ENCODE measurements at places on chromosomes 12 and 14.

- DNase-seq: no peak
These were observed 186.6 kb downstream of the CACNA1C start for GRCh38 chr12:2239381-2239871.

DNA sequence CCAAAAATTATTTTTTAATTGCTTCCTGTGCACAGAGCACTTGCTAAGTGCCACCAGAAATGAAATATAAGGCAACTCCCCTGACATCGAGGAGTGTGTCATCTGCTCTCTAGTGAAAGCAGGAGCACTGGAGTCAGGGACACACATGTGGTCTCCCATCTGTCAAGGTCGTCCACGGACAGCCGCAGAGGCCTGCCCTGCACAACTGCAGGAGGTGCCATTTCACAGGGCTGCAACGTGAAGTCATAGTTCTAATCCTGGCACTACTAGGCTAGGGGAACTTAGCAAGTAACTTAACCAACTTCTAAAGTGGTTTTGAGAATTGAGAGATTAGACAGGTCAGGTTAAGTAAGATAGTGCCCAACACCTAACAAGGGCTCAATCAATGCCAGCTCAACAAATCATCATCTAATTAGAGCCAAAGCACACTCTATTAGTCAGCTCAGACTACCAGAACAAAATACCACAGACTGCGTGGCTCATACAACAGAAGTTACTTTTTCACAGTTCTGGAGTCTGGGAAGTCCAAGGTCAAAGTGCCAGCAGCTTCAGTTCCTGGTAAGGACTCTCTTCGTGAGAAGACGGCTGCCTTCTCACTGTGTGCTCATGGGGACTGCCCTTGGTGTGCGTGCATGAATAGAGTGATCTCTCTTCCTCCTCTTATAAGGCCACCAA lies 30.7 kb downstream of the FOXN3 start:
- DNase-seq: no peak

GRCh38 chr12:12722435-12723148 lies 5.4 kb downstream of the CDKN1B start:
- DNase-seq: no peak

GRCh38 chr14:95156161-95157047 lies 925 bp downstream of the DICER1 start:
- peak; percentile 17 for DNase-seq

DNA sequence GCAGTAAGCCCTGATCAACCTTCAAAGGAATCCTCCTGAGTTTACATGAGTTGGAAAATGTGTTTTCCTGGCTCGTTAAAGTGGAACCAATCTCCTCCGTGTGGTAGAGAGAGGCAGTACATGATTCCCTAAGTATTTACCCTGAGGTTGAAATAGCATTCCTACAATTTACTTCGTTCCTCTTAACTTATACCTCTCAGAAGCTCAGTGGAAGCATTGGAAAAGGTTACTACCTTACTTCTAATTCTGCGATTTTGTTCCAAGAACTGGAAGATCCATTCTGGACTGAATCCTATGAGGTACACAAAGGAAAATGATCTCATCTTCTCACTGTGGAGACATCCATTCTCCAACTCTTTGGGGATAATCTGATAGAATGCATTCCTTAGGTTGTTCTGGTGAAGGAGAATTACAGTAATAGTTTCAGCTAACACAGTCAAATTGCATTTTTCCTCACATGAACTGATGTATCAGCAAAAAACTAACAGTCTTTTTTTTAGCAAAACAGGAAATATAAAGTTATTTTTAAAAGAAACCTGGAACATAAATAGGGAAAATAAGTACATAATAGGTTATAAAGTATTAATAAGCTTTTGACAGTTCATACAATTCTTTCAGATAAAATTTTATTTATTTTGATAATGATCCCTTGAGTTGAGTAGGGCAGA lies 475.6 kb downstream of the PDZRN4 start:
- no peak for DNase-seq

DNA sequence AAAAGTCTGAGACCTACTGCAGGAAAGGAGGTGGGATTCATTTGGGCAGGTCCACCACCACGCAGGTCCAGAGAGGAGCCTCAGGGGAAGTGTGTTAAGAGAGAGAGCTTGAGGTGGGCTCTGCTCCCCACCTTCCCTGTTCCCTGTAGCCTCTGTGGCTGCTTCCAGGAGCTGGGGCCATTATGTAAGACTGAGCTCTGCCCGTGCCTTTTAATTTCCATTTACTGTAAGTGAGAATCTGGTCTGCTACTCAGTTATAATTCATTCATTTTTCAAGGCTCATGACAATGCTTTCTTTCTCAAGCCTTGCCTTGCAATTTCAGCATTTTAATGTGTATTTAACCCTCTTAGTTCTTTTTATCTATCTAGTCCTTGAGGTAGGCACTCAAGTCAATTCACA lies 8.3 kb downstream of the SLC4A8 start:
- no peak for DNase-seq

- DNase-seq: no peak
These were observed 41.3 kb upstream of the TESC start for GRCh38 chr12:117140397-117141096.

GRCh38 chr14:94374749-94375260 lies 13.6 kb downstream of the SERPINA1 start:
- no peak for DNase-seq

GRCh38 chr12:83676781-83677295 lies 990.1 kb downstream of the TMTC2 start:
- no peak for DNase-seq

DNA sequence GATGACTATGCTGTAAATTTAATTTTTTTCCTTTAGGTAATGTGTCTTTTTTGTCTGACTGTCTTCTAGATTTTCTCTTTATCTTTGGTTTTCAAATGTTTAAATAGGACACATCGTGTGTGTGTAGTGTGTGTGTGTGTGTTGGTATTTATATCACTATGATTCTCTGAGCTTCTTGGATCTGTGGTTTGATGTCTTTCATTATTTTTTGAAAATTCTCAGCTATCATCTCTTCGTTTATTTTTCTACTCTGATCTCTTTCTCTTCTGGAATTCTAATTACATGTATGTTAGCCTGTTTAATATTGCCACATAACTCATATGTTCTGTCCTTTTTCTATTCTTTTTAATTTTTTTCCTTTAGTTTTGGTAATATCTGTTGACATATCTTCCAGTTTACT lies 73.5 kb upstream of the OR10AD1 start:
- no peak for DNase-seq

DNA sequence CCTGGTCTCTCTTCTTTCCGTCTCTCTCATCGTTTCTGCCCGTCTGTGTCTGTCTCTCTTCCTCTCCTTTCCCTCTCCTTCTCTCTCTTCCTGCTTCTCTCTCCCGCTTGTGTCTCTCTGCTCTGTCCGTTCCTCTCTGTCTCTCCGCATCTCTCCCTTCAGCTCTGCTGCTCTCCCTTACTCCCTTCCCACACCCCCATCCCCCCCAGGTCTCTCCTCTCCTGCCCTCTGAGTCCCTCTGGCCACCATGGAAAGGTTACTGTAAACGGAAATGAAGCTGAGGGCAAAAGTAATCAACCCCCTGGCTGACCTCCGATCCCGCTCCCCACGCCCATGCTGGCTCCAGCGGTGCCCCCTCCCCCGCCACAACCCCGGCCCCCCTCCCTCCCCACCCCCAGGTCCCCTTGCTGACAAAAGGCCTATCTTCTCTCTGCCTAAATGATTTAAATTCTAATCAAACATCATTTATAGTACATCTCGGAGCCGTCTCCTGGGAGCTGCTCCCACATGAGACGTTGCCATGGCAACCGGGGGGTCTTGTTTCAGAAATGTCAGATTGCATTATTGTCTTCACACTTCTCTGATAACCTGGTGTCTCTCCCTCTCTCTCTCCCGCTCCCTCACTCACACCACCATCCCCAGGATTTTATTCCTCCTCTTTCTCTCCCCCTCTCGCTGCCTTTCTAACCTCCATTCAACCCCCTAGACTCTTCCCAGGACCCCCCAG lies 203.8 kb downstream of the RBM19 start:
- no peak for DNase-seq

DNA sequence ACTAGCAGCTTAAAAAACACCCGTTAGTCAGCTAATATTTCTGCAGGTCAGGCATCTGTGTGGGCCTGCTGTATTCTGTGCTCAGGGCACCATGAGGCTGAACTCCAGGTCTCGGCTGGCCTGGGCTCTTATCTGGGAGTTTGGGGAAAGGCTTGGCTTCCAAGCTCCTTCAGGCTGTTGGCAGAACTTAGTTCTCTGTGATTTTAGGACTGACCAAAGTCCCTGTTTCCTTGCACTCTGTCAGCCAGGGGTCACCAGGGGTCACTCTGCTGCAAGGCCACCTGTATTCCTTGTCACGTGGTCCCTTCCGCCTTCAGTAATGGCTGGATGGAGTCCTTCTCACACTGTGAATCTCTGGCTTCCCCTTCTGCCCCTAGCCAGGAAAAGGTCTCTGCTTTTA lies 586.4 kb downstream of the AACS start:
- no peak for DNase-seq

DNA sequence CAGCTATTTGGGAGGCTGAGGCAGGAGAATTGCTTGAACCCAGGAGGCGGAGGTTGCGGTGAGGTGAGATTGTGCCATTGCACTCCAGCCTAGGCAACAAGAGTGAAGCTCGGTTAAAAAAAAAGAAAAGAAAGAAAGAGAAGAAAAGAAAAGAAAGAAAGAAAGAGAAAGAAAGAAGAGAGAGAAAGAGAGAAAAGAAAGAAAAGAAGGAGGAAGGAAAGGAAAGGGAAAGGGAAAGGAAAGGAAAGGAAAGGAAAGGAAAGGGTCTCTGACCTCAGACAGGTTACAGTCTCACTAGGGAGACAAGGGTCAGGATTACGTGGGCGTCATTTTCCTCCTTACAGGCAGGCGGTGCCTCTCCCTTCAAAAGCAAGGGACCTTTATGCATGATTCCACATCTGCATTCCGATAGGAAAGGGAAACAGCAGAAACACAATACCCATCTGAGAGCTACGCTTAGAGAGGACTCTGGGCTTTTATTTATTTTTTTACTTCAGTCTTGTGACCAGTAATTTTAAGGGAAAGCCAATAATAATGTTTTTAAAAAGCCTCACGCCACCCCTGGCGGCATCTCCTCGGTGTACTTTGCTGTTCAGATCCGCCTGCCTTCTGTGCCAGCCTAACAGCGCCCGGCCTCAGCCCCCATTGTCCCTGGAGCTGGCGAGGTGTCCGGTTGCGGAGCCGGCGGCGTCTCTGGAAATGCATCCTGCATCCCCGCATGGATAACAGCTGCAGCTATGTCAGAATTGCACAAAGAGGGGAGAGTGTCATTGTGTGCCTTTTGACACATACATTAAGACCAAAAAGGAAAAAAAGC lies 945 bp upstream of the HIP1R start:
- peak; percentile 73 for DNase-seq

- DNase-seq: peak; percentile 10
These were observed 399.0 kb downstream of the NAV3 start for GRCh38 chr12:78229591-78230101.

DNA sequence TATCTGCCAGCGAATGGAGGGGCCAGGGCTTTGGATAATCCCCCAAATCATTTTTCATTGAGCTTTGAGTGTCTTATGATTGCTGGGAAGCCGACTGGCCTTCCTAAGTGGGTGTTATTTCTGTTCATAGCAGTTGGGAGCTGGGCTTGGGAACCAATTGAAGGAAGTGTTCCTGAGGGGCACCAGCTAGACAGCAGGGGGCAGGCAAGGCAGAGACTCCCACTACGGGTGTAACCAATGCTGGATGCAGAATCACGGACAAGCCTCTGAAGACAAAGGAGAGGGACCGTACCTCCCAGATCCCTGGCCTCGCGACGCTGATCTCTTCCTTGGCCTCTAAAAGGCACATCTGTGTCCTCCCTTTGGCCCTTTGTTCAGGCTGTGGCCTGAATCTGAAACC lies 149.0 kb upstream of the PRMT8 start:
- peak; percentile 65 for DNase-seq

DNA sequence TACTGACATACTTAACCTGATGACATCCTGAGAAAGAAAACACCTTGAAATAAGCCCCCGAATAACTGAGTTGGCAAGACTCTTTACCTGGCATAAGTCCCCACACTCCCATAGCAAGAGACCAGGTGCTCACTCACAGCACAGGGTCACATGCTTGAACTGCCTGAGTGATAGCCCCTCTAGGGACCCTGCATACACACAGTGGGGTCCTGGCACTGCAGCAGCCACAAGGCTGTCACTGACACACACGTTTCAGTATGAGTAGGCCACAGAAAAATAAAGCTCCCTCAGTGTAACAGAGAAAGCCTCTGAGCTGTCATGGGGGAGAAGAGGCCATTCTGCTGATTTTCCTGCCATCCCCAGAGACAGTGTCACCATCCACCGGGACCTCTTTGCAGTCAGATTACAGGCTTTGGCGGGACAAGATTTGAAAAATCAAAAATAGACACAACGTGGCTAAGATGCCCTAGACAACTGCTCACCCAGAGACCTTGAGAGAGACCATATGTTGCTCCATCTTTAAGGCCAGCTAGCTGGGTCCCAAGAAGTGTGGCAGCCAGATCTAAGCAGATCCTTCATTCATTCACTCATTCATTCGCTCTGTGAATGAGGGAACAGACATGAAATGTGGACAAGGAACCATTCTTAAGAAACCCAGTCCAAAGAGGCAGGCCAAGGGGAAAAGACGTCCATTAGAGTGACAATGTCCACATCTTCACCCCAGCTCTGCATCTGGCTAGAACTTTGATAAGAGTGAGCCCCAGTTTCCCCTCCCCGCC lies 1.6 kb downstream of the SCARB1 start:
- DNase-seq: no peak

DNA sequence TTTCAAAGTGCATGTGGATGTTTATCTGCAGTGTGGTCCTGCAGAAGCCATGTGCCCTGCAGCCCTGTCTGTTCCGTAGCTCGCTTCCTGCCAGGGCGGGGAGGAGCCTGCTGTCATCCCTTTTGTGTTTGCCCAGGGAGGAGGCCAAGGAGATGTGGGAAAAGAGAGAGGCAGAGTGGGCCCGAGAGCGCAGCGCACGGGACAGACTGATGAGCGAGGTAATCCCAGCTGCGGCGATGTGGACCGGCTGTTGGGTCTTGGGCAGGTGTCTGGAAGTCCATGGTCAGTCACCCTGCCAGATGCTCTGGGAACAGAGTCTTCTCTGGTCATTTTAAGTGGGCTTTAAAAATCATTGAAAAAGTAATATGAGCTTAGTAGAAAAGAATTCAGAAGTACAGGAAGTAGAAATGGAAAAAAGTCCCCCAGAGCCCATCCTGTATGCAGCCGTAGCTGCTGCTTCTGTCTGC lies 12.8 kb downstream of the TCHP start:
- DNase-seq: no peak

- no peak for DNase-seq
These were observed 1.6 kb upstream of the ACOT6 start for GRCh38 chr14:73610687-73611086.

- no peak for DNase-seq
These were observed 5.4 kb downstream of the NOS1 start for GRCh38 chr12:117356048-117356447.

DNA sequence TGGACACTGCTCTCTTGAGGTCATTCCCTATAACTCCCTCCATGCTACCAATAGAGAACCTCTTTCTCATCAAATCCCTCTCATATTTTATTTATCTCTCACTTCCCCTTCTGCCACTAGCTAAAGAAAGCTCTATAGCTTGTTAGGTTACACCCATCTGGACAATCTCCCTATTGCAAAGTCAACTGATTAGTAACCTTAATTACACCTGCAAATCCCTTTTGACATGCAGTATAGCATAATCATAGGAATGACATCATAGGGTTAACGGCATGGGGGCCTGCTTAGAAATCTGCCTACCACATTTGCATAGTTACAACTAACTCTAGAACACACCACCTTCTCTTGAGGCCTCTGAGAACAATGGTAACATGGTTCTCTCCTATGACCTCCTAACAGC lies 181.2 kb downstream of the EMP1 start:
- DNase-seq: no peak

GRCh38 chr14:65052832-65053231 lies 49.5 kb downstream of the MAX start:
- DNase-seq: no peak

- DNase-seq: no peak
These were observed 228.6 kb downstream of the DACT1 start for GRCh38 chr14:58866391-58866790.

All from HTR-8/SVneo (cell line).